Daoy (cell line): ENCODE measurements at places on chromosomes 11 and 22. TPM values are rescaled to one million over a fixed set of nuclear protein-coding genes. Genes with fewer than 3 reads are reported as not detected.

FBXO7 gene
- 83.6 and 97.4 TPM in 2 replicates for total RNA-seq

NLRP6 gene
- total RNA-seq = not detected in 2 replicates

HYLS1 gene
- 5.1 and 6.1 TPM in 2 replicates for total RNA-seq

DENND6B gene
- 0.09 and 1.3 TPM in 2 replicates for total RNA-seq

MS4A15 gene
- total RNA-seq = not detected in 2 replicates

CCDC89 gene
- 1.1 and 1.4 TPM in 2 replicates for total RNA-seq

DNA sequence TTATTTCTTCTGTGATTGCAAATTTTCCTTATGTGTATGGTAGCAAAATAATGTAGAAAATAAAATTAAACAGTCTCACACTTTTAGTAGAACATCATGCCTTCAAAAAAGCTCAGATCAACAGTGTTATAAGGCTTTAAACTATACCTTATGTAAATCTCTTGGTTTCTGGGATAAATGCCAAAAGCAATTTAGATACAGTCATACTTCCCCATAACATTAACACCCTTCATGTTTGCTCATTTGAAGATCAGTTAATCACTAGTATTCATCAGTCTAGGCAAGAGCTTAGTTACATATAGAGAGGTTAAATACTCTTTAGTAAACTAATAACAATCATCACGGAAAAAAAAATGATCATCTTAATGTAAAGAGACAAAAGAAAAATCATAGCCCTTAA, 421.8 kb upstream of the ANO3 start:
- DNase-seq = no peak

GRCh38 chr11:85257837-85258236, 369.3 kb downstream of the DLG2 start:
- no peak for DNase-seq

DNA sequence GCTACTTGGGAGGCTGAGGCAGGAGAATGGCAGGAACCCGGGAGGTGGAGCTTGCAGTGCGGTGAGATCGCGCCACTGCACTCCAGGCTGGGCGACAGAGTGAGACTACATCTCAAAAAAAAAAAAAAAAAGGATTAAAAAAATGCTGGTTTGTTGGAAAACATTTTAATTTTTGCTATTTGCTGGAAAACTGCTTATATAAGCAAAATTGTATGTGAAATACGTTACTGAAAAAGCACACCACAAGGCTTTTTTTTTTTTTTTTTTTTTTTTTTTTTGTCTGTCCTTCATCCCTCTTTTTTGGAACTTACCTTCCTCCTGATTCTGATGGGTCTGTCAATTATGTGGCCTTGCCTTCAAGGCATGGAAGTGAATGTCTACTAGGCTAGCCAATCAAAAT, 40.8 kb downstream of the DCDC1 start:
- no peak for DNase-seq

DNA sequence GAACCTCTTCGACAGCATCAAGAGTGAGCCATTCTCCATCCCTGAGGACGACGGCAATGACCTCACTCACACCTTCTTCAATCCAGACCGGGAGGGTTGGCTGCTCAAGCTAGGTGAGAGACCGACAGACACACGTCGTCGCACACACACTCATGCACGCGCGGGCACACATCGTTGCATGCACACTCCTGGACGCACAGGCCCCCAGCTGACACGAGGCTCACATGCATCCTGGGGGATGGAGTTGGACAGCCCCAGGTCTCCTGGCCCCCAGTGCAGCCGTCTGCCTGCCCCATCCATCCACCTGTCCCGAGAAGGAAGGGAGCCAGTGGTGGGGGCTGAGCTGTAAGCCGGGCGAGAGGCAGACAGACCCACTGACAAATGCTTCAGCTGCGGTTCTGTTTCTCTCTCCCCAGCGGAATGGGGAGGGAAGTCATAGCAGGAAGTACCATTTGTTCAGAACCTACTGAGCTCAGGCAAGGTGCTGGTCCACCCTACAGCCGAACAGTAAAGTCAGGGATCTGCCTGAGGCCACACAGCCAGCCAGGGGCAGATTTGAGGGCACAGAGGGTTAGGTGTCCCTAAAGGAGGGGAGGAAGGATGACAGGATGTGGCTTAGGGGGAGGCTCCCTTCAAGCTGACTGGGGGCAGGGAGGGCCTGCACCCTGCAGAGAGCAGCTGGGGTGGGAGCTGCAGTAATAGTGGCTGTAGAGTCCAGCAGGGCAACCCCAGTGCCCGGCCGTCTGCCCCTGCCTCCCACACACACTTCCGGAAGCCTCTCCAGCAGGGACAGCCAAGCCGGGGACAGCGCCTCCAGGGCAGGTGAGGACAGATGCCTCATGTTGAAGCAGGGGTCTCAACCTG, 27.1 kb downstream of the CYTH4 start:
- DNase-seq = peak; percentile 57

- peak; percentile 70 for DNase-seq
Measured at GRCh38 chr11:73493956-73494598, 103.8 kb downstream of the FAM168A start.

- DNase-seq = peak; percentile 57
Measured at GRCh38 chr11:72676861-72677341, 2.7 kb upstream of the PDE2A start.

GRCh38 chr11:35491231-35491871, 34.1 kb downstream of the PAMR1 start:
- DNase-seq = no peak

DNA sequence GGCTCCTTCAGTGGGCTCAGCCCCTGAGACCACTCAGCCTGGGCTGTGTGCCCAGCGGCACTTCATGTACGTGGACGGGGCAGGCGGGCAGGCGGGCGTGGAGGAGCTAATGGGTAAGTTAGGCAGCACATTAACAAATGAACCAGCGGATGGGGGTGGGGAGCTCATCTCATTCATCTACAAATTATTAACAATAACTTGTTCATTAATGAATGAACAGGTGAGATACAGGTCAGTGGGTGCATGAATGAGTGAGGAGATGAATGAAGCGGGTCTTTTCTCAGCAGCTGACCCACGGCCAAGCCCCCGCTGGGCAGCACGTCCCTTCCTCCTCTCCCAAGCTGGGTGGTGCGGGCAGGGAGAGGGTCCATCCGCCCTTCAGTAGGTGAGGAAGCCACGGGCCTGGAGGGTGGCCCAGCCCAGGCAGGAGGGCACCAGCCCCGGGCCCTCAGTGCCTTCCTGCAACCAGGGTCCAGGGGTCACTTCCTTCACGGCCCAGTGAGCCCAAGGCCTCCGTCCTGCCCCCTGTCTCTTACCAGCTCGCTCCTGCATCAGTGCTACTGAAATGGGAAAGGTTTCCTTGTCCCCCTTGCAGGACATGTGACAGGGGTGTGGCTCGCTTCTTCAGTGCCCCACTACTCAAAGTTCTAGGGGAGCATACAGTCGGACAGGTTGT, 60.5 kb upstream of the KCNQ1OT1 start:
- no peak for DNase-seq

DNA sequence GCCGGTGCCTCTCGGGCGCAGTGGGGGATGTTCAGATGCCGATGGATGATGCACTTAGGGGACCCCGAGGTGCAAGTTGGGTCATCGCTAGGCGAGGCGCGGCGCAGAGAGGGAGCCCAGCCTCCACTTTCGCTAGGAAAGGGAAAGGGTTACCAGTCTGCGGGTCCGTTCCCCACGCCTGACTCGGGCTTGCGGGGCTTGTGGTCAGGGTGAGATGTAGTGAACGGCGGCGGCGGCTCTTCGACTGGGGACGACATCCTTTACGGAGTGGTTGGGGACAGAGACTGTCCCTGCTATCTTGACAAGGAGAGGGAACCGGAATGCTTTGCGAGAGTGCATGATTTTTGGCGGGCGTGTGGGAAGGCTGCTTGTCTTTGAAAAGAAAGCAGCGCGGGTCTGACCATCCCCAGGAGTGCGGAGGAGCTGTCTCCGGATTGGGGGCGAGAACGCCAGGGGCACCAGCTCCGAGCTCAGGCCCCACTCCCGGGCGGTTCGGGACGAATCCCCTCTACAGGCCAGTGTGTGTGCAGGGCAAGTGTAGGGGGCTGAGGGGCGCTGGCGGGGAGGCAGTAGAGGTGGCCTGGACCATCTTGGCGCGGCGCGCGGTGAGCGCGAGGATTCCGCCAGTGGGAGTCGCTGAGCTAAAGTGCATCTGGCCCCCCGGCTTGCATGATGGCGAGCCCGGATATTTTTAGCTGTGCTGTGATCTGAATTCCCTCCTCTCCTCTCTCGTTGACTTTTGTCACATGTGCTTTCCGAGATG, 1.1 kb downstream of the FAT3 start:
- peak; percentile 51 for DNase-seq

DNA sequence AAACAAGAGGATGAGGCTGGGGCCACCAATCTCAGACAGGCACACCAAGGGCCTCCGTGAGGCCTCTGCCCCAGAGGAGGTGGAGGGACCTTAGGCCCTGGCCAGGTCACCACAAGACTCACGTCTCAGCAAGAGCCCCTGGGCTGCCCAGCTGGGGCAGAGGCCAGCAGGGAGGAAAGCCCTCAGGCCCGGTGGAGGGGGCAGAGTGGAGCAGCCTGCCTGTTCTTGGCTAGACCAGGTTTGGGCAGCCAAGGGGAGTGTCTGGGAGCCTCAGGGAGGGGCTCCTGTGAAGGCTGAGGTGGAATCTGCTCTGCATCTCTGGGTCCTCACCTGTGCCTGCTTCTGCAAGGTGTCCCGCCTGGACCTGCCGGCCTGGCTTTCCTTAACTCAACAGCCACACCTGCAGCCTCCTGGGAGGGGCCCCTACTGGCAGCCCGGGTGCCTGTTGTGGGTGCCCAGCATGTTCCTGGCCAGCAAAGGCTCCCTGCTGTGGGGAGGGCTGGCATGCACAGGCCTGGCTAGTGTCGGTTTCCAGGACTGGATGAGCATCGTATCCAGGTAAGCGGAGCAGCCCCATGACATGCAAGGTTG, 11.9 kb downstream of the TTLL12 start:
- no peak for DNase-seq

DNA sequence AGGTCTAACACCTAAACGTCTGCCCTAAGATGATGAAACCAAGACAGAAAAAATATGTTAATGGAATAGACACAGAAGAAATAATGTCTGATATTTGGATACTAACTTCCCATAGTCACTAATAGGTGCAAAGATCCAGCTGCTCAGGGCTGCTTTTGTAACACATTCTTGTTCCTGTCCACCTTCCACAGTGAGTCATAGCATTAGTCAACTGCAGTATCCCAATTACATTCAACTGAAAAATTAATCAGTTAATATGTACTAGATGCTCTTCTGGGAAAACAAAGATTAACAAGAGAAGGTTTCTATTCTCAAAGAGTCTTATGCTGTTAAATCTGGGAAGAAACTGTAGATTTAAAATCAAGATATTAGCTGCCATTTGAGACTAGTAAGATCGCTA, 47.6 kb downstream of the HEPHL1 start:
- DNase-seq = no peak

- DNase-seq = peak; percentile 2
Measured at GRCh38 chr11:59437770-59438169, 1.5 kb downstream of the OR5A1 start.

GRCh38 chr22:43553451-43554258, 141.8 kb downstream of the MPPED1 start:
- DNase-seq = no peak

DNA sequence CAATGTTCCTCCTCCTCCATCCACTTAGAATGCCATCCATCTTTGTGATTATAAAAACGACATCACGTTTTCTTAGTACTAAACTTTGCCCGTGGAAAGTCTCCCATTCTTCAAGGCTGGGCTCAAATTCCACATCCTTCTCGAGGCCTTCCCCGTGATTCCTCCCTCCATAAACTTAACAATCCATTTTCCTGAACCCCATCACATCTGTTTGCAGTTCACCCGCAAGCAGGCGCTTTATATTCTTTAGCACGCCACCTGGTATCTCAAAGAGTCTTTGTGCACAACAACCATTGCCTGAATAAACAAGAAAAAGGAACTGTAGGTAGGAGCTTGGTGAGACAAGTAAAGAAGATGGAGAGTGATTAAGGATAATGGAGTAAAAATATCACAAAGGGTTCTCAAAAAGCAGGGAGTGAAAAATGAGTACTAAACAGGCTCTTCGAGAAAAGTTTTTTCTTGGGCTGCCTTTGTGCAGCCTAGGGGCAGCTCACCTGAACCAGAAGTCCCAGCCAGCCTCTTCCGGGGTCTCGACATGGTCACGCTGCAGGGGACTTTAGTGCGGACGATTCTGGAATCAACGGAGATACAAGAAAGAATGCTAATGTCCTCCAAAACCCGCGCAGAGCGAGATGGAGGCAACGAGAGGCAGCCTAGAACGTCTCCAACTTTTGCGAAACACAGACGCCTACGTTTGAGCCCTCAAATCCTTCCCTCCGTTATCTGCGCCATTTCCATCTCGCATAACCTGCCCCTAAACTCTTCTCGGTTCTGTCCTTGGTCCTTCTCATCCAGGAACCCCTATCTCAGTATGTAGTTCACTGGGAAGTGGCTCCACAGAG, 585 bp downstream of the THYN1 start:
- no peak for DNase-seq

DNA sequence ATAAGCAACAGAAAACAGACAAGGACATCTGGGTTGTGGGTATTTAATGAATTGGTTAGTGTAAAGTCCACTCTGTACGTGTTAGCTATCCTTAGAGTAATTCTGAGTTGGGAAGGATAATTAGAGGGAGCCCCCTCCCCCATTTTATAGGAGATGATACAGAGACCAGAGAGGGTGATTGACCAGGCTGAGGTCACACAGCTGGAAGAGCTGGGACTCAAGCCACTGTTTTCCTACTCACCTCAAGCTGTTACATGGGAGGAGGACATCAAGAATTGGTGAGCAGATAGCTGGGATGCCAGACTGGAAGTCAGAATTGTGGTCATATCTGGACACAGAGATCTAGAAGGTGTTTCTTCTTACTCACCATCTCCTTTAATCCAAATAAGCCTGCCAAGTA, 8.7 kb upstream of the NPTXR start:
- DNase-seq = no peak

GRCh38 chr11:113505541-113506375, 30.6 kb upstream of the DRD2 start:
- peak; percentile 80 for DNase-seq
